ENCODE measurements at places on chromosomes 5 and 9. TPM values are rescaled to one million over a fixed set of nuclear protein-coding genes. Genes with fewer than 3 reads are reported as not detected.

DNA sequence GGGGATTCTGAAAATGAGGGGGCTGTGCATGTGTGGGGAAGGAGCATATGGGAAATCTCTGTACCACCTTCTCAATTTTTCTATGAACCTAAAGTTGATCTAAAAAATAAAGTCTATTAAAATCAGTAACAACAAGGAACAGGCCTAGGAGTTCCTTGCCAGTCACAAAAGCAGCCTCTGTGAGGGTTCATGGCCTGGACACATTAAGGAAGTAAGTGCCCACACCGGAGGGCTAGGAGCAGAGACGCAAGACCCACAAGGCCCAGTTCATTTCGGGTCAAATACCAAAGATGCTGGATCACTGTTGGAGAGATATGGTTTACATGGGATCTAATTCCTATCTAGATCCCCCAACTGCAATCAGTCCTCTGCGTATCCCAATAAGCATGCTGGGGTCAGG, 88.4 kb downstream of the SEMA4D start:
- H3K36me3 ChIP-seq: peaks cover 9% of the 10 kb centered on the region
- H3K4me1 ChIP-seq: no peaks in the 10 kb centered on the region
- no peak overlapping the region for H3K27ac ChIP-seq

DNA sequence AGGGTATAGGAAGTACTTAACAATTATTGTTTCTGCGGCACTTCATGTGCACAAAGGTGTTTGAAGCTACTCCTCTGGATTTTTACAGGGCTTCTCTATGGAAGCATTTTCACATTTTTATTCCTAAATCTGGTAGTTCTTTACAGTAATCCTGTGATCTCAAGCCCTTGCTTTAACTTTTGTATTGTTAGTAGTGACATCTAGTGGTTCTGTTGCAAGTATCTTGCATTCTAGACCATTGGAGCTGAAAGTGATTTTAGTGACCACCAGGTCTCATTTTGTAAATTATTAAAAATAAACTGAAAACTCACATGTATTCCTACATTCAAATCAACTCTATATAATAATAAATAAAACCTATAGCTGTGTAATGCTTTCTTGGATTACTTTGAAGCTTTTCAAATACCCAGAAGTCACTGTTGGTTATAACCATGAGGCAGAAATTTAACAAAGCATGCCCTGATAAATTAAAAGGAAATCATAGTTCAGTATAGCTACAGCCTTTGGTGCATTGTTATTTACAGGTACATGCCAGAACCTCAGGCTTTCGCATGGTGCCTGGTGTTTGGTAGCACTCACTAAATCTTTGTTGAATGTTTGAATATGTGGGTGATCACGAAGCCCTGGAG, 18.9 kb downstream of the RPS23 start:
- H3K27ac ChIP-seq: no peak overlapping the region
- peaks cover under 1% of the 10 kb centered on the region for H3K36me3 ChIP-seq
- H3K27me3 ChIP-seq: no peaks in the 10 kb centered on the region
- no peaks in the 10 kb centered on the region for H3K4me1 ChIP-seq
- ATAC-seq: no peak

DNA sequence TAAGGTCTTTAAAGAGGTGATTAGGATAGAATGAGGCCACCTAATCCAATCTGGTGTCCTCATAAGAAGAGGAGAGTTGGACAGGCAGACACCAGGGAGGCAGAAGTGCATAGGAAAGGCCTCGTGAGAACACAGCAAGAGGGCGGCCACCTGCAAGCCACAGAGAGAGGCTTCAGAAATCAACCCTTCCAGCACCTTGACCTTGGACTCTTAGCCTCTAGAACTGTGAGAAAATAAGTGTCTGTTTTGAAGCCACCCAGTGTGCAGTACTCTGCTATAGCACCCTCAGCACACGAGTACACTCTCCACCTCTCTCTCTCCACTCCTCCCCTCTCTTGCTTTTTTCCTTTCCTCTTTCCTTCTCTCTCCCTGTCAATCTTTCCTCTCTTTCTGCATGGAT, 26.8 kb downstream of the NIPAL4 start:
- H3K4me1 ChIP-seq: no peaks in the 10 kb centered on the region
- ATAC-seq: no peak
- no peak overlapping the region for H3K4me3 ChIP-seq
- H3K36me3 ChIP-seq: no peaks in the 10 kb centered on the region
- no peaks in the 10 kb centered on the region for H3K27me3 ChIP-seq

DNA sequence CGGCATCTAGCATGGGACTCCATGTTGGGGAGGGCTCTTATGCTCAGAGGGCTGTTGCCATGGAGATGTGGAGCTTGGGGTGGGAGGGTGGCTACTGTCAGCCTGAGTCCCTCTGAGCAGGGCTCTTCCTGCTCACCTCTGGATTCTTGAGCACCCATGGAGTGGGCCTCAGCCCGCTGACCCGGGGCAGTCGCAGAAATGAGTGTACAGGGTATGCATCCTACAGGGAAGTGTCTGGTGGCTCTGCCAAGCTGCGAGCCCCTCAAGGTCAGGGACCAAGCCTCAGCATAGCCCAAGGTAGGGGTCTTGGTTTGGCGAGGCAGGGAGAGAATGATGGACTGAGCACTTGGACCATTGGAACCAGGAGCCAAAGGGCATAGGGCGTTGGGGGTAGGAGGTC, 104.1 kb downstream of the DAB2IP start:
- H3K4me3 ChIP-seq: no peak overlapping the region
- peaks cover 71% of the 10 kb centered on the region for H3K4me1 ChIP-seq
- H3K27me3 ChIP-seq: no peaks in the 10 kb centered on the region

GRCh38 chr5:175678074-175678473, 20.2 kb downstream of the HRH2 start:
- H3K27ac ChIP-seq: no peak overlapping the region
- ATAC-seq: no peak
- H3K4me1 ChIP-seq: no peaks in the 10 kb centered on the region
- no peaks in the 10 kb centered on the region for H3K36me3 ChIP-seq
- no peak overlapping the region for H3K4me3 ChIP-seq

DNA sequence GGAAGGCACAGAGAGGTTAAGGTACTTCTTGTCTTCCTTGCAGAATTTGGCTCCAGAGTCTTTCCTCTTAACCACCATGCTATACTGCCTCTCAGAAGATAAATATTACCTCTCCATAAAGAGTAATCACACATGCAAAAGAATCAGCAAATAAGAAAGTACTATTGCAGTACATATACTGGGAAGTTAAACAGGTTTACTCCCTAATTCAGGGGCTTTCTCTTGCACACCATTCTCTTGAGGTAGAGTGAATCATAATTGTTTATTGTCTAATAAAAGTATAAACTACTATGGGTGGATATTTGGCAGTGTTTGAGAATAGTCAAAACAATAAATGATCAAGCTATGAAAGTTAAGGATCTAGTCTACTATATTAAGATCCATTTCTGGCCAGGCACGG, 40.4 kb downstream of the SPINK5 start:
- H3K36me3 ChIP-seq: no peaks in the 10 kb centered on the region
- ATAC-seq: no peak
- H3K4me1 ChIP-seq: no peaks in the 10 kb centered on the region
- H3K4me3 ChIP-seq: no peak overlapping the region

Gene SLC26A2
- 8.4 TPM for total RNA-seq
